Hypothalamus (tissue), 51 donors: ENCODE measurements at places on chromosomes 16 and 17.
A peak's percentile ranks its signal among the peaks of the same experiment; 100 is the strongest.

GRCh38 chr17:11454096-11454495, 144.2 kb upstream of the DNAH9 start:
- no peak for DNase-seq

DNA sequence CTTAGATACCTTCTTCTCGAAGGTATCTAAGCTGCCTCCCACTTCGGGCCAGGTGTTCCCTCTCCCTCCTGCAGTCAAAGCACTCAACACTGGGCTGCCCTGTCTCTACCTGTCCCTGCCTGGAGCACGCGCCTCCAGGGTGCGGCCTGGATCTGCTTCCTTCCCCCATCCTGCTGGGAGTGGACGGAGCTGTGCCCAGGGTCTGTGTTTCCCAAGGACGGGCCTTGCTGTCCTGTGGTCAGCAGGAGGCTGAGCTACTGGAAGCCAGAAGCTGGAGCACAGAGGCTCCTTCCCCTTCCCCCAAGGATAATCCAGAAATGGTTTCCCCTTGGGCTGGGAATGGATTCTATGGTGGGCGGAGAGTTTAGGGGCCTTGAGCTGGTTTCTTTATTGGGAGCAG, 16.7 kb downstream of the LLGL2 start:
- DNase-seq: no peak

DNA sequence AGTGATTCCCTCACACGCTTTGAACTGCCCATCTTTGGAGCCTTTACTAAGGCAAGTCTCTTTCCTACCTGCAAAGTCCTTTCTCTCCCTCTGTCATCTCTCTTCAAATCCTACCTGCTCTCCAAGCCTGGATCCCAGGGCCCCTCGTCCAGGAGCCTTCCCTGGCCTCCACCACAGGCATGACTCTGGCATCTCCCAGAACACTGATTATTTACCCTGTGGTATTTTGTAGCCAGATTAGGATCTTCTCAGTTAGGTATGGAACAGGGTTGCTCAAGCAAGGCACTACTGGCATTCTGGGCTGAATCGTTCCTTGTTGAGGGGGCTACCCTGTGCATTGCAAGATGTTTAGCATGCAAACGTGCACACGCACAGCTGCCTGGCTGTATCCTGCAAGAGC, 31.9 kb upstream of the POLR3E start:
- DNase-seq: no peak

DNA sequence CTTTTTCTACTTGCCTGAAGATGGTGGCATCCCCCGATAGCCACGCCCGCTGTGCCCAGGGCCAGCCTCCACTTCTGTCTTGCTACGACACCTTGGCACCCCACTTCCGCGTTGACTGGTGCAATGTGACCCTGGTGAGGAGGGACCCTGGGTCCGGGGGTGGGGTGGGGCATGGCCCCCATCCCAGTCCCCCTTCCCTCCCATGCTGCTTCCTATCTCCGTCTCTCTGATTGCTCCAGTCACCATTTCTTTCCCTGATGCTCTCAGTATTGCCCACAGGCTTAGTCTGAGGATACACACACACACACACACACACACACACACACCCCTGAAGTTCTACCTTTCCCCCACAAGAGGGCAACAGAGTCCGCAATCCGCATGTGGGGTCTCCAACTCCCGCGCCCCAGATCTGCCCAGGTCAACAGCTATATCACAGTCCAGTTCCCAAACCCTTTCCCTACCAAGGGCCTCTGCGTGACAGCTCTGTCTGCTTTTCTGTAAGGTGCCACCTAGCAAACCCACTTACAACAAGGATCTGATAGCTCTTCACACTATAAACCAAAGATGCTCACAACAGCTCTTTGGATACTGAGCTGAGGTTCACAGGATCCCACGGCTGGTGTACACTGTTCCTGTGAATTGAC, 3.4 kb downstream of the SGCA start:
- no peak for DNase-seq

- no peak for DNase-seq
Measured at GRCh38 chr16:75558846-75559401, 2.9 kb upstream of the TMEM231 start.

GRCh38 chr16:23248261-23249194, 53.6 kb upstream of the SCNN1B start:
- no peak for DNase-seq

- peak; percentile 24 for DNase-seq
Measured at GRCh38 chr16:81136390-81137335, 40.5 kb upstream of the GCSH start.
